ENCODE measurements at places on chromosomes 1 and 21.

DNA sequence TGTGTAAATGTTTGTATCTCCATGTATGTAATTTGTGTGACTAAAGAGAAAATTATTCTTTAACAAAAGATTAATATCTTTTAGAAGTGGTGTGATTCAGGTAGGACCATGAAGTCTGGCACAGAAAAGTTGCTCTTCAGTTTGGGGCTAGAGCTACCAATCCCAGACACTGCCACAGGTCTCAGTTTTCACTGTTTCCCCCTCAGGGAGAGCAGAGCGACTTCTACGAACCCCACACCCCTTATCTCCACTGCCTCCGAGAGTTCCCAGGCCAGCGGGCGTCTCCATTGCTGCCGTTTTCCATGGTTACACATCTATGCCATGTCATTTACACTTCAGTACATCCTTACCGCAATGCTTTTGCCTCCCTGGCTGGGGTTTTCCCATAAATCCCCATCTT, 93.0 kb upstream of the SMYD2 start:
- no peak for DNase-seq

DNA sequence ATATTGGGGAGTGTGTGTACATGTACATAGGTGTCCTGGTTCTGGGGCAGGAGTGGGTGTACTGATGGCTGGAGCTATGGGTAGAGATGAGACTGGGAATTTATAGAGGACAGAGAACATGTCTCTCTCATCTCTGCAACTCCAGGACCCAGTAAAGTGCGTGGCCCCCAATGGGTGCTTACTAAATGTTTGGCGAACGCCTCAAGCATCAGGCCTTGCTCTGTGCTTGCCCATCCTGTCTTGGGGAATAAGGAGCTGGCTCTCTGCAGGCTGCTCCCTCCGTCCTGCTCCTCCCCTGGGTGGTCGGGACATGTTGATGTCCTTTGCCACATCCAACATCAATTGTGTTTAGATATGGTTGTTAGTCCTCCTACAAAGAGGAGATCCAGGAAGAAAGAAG, 161.7 kb downstream of the ZSCAN20 start:
- no peak for DNase-seq

- DNase-seq, result no peak
Observed at GRCh38 chr1:201378804-201379203, 1.3 kb upstream of the TNNT2 start.

DNA sequence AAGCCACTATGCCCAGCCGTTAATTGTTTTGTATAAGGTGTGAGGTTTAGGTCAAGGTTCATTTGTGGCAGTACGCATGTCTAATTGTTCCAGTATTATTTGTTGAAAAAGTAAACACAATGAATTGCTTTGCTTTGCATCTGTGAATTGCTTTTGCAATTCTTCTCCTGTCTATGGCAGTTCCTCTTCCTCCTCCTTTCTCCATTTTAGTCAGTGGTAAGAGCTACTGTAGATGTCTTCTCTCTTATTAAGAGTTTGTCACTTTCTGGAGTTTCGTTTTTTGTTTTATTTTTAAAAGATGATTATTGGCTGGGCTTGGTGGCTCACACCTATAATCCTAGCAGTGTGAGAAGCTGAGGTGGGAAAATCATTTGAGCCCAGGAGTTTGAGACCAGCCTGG, 29.2 kb downstream of the C1orf185 start:
- DNase-seq, result no peak

- no peak for DNase-seq
Observed at GRCh38 chr1:42700006-42700405, 17.8 kb downstream of the YBX1 start.

DNA sequence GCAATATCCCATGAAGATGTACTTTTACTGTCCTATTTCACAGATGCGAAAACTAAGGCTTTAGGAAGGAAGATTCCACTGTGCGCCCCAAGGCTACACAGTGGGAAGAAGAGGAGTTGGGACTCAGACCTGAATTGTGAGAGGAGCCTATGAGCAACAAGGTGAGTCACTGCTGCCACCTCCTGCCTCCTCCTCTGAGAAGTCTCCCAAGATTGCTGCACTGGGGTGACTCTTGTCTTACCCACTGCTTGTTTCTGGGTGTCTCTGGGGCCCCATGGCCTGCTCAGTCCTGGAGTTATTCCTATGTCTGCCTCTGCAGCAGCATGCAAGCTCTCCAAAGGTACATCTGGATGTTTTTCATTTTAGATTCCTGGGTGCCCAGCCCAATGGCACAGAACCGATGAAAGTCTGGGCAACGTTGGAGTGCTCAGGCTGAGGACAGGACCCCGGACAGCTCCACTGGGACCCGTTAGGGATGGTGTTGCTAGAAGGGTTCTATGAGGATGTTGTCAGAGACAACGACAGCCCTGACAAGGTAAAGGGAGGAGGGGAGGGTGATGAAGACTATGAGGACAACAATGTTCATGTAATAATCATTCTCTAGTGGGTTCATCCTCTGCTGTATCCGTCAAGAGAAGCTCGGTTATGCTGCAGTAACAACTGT, 11.0 kb upstream of the C1QA start:
- no peak for DNase-seq

DNA sequence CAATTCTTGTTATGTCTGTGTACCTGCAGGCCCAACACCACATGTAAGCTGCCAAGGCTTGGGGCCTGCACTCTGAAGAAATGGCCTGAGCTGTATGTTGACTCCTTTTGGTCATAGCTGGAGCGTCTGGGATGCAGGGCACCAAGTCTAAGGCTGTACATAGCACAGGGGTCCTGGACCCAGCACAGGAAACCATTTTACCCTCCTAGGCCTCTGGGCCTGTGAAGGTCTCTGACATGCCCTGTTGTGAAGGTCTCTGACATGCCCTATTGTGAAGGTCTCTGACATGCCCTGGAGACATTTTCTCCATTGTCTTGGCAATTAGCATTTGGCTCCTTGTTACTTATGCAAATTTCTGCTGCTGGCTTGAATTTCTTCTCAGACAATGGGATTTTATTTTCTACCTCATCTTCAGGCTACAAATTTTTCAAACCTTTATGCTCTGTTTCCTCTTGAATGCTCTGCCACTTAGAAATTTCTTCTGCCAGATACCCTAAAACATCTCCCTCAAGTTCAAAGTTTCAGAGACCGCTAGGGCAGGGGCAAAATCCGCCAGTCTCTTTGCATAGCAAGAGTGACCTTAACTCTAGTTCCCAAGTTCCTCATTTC, 246.7 kb upstream of the B3GALT2 start:
- DNase-seq, result no peak

GRCh38 chr1:64940025-64940424, 26.3 kb downstream of the JAK1 start:
- no peak for DNase-seq

DNA sequence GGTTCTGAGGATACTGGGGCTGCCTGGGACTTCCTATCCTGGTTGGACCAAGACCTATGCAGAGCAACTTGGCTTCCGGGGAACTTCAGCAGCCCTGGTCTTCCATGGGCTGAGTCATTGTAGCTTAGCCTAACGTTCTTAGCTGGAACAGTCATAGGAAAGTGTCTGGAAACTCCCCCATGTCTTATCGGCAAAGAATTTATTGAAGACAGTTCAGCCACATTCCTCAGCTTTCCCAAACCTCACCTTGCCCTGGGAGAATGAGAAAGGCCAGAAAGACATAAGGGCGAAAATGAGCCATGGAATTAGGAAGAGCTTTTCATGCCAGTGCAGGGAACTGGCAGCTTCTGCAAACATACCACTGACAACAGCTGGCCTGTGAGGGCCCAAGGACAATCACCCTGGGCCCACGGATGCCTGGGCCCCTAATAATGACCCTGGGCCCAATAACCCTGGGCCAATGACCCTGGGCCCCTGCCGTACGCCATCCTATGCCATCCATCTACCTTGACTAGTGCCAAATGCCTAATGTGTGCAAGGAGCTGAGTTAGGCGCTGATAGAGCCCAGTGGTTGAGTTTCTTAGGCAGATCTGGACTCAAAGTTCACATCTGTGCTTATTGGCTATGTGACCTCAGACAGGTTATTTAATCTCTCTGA, 114.4 kb upstream of the GADD45A start:
- no peak for DNase-seq

DNA sequence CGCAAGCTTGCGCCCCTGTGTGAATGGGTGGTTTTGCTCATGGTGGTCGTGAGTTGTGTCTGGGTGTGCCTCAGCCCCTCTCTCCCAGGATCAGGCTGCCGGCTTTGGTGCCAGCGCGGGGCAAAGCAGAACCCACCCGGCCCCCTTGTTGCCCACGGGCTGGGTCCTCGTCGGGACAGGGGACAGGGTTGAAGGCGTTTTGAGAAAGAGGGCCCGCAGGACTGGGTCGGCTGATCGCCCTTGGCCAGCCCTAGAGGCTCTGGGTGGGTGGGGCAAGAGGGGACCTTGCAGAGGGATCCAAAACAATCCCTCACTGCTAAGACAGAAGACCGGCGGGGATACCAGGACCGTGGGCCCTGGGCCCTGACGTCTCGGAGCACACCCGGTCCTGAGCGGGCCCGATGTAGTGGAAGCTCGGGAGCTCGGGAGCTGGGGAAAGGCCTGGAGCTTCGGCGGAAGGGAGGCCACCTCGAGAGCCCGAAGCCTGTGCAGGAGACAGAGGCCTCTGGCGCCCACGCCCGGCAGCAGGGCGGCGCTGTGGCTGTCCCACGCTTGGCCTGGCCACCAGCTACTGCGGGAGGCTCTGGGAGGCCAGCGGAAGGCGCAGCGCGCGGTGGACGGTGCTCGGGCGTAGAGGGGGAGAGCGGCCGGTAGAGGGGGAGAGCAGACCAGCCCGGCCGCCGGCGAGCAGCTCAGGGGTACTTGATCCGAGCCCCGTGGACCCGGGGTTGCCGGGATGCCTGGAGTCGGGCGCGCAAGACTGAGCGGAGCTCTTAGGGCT, 2.8 kb upstream of the ZNF678 start:
- DNase-seq, result no peak

GRCh38 chr1:194056169-194056568, 869.8 kb upstream of the B3GALT2 start:
- DNase-seq, result no peak

- DNase-seq, result no peak
Observed at GRCh38 chr1:237542525-237543418, 347.9 kb downstream of the ZP4 start.

DNA sequence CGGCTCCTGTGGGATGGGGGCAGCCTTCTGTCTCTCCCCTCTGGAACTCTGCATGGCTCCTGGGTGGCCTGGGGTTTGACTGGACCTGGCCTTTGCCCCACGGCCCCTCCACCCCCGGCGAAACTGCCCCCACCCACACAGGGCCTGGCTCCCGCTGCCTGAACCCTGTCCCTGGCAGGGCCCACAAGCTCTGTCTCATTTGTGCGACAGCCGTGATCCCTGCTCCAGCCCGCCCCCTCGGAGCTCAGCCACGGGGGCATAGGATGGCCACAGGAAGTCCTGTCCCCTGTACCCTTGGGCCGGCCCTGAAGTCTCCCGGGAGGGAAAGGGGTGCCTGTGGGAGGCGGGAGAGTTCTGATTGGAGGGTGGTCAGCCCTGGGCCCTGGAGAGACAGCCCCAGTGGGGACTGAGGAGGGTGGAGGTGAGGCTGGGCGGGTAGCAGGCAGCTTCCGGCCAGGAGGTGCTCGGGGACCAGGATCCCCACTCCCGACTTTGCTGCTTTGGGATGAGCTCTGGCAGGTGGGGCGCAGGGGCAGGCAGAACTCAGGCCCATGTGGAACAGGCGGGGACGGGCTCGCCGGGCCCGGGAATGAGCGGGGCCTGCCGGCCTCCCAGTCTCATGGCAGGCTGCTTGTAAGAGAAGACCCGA, 45.1 kb downstream of the SLX9 start:
- no peak for DNase-seq

- no peak for DNase-seq
Observed at GRCh38 chr1:109499081-109499480, 5.2 kb downstream of the CYB561D1 start.

GRCh38 chr1:232982238-232982944, 32.0 kb downstream of the NTPCR start:
- DNase-seq, result no peak

GRCh38 chr21:46119637-46120271, 21.8 kb downstream of the COL6A2 start:
- no peak for DNase-seq

All from stimulated activated CD4-positive, alpha-beta T cell treated with anti-CD3 and anti-CD28 coated beads, Interleukin-12 subunit alpha, Interleukin-12 subunit beta, amount 100 ng/mL, for 48 hours (primary cell).